ENCODE measurements at places on chromosomes 5 and 9.
A peak's percentile ranks its signal among the peaks of the same experiment; 100 is the strongest.

DNA sequence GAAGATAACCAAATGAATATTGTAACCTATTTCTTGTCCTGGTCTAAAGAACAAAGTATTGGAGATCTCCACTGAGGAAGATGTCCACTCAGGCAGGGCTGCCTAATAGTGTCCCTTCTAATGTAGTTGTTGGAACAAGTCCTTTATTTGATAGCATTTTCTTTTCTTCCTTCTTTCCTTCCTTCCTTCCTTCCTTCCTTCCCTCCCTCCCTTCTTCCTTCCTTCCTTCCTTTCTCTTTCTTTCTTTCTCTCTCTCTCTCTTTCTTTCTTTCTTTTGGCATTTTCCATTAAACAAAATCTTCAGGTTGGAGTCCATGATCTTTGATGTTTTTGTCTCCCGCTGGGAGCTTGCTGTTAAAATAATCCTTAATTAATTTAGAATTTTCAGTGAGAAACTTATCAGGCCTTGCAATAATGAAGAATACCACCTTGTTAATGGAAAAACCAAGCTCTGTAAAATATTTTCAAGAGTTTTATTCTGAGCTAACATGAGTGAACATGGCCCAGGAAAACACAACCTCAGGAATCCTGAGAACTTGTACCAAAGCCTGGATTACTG, 43.5 kb upstream of the TENT2 start:
- no peak for DNase-seq

GRCh38 chr9:97511655-97512427, 10.4 kb downstream of the TMOD1 start:
- no peak for DNase-seq

GRCh38 chr9:130142641-130143040, 29.6 kb upstream of the NCS1 start:
- no peak for DNase-seq

- peak; percentile 83 for DNase-seq
Measured at GRCh38 chr5:170267431-170268152, 30.0 kb downstream of the LCP2 start.

DNA sequence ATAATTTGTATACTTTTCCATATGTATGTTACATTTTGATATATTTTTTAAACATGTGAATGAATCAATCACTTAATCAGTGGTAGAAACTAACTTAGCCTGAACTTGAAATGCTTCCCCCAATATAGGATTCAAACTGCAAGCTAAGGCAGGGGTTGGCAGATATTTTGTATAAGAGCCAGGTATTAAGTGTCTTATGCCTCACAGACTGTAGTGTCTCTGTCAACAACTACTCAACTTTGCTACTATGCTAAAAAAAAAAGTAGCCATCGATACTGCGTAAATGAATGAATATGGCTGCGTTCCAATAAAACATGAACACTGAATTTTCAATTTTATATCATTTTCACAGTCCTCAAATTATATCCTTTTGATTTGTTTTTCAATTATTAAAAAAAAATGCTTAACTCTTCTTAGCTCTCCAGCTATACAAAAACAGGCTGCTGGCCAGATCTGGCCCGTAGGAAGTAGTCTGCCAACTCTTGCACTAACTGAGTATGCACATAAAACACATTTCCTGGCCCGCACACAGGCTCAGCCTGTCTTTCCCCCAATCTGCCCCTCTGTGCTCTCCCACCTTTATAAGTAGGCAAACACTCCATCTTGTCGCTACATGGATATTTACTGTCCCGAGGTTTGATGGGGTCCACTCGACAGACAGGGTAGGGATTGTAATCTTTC, 91.8 kb downstream of the SAXO1 start:
- DNase-seq: no peak

- DNase-seq: no peak
Measured at GRCh38 chr9:97359147-97359546, 51.7 kb downstream of the CCDC180 start.

DNA sequence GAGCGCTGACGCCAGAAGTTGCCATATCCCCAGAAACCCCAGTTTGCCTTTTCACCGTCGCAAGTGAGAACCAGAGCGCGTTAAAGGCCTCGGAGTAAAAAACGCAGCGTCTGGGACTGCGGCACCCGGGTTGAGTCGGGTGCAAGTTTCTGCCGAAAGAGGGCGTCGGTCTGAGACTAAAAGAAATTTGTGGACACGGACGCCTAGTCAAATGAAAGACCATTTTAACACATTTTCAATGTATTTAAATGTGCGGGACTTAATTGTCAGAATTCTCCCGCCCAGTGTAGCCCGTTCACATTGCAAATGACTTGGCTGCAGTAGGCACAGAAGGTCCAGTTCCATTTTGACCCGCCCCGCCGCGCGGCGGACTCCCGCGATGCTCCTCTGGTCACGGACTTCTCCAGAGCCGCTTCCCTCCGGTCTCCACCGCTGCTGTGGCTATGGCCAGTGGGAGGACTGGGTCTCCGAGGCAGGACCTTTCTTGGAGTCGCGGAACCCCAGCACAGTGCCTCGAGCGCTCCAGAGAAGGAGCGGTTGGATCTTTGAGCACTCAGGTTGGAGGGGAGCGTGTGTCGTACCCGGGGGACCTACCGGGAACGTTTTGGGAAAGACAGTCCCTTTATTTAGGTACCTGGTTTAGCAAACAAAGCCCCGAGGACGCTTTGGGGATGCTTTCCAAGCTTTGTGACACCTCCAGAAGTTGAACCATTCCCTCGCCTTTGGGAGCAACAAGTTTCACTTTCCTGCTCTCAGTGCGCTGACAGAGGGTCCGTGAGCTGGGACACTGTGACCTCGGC, 1.2 kb upstream of the NPR3 start:
- peak; percentile 14 for DNase-seq

GRCh38 chr5:160565376-160565775, 143.7 kb downstream of the PTTG1 start:
- no peak for DNase-seq

DNA sequence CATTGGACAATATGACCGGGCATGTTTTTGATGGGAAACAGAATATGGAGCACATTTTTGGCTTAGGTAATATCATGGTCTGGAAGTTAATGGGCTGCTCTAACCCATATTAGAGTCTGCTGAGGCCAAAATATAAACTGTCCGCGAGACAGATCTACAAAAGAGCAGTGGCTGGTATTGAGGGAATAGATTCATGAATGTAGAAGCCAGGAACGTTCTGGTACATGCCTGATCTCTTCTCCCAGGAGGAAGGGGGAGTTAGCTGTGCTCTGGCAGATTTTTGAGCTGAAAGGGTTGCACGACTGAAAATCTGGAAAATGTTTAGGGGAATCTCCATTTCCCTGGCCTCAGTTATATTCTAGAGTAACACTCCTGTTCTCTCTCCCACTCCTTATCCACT, 42.9 kb upstream of the ZFR start:
- no peak for DNase-seq

DNA sequence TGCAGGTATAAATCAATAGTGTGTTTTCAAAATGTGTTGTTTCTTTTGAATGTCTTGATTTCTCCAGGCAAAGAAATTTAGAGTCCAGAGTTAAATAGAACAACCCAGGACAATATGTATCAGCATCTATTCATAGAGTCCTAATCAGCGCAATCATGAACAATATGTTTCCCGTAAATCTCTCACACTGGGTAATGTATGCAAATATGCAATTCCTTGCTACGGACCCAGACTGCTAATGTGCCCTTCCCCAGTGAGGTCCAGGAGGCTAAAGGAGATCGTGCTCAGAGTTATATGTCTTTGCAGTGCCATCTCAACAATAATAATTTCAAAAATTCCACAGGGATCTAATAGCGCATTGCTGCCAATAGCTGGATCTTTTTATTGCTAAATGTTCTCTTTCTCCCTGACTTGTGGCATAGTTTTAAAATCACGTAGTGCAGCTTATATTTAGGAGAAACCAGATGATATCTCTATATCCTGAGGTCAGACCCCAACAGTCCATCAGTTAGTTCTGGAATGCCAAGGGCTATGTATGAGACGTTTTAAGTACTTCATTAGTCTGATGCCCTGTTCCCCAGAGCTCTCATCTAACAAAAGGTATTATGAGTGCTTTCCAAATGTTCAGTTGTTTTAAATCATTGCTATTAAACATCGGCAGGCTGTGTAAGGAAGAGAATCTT, 145.1 kb downstream of the MARCHF11 start:
- DNase-seq: no peak

DNA sequence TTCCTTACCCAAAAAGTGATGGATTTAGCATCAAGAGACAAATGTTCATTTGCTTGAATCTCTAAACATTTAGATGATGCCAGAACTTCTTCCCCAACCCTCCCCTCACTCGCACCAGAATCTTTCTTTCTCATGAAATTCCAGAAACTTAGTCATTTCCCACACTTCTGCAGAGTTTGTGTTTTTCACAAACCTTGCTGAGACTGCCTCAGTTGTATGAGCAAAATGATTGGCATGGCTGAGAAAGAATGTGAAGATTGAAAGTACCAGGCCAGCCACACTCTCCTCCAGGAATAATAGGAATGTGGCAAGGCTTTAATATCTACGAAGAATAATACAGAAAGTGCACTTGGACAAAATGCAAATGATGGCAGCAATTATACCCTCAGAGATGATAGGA, 428.3 kb upstream of the CDH6 start:
- no peak for DNase-seq

DNA sequence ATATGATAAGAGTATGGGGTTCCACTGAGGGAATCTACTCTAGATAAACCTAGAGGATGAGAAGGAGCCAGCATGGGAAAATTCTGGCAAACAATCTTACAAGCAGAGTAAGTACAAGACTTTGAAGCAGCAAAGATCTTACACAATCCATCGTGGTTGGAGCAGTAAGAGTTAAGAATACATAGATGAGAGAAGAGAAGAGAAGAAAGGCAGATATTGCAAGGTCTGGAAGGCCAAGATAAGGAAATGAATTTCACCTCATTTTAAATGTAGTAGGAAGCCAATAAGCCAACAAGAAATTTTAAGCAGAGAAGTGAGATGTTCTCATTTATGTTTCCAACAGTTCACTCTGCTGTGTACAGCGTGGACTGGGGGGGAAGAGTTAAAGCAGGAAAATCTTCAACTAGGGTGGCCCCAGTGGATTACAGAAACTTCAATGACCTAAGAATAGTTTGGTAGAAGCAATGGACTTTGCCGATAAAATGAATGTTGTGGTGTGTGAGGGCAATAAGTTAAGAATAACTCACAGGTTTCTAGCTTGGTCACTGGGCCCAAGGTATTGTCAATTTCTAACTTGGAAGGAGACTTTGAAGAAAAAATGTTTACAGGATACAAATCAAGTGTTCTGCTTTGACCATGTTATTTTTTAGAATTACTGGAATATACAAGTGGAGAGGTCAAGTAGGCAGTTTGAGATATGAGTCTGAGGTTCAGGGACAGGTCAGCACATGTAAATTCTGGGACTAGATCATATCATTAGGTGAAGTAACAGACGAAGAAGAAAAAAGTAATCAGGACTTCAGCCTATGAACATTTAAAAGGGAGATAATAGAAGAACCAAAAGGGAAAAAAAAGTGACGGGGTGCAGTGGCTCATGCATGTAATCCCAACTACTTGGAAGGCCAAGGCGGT, 12.1 kb upstream of the ISOC1 start:
- no peak for DNase-seq

- DNase-seq: no peak
Measured at GRCh38 chr5:108650997-108651396, 96.7 kb upstream of the FER start.

DNA sequence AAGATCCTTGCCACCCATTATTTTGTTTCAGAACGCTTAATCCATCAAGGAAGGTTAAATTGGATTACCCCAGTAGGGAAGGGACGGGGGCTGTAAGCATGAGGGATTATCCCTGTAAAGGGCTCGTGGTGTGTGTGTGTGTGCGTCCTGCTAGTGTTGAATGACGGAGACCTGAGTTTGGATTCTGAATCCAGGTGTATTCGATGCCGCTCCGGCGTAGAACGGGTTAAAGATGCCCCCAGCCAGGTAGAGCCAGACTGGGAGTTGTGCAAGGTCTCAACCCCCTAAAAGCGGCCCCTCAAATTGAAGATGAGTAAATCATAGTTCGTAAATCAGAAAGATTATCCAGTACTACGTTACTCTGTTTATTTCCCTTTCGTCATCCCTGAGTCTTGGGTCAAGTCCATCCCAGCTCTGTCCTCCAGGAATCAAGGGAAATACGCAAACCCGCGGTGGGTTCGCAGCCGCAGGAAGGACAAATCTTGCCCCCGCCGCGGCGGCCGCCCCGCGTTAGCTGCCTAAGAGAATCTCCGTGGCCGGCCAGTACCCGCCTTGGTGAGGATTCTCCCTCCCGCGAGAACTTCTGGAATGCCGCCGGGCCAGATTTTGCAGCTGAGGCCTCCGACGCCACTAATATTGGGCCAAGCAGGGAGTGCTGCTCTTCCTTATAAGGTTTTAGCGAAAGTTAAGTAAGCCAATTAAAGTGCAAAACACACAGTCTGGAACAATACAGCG, 586 bp upstream of the MTAP start:
- DNase-seq: no peak

DNA sequence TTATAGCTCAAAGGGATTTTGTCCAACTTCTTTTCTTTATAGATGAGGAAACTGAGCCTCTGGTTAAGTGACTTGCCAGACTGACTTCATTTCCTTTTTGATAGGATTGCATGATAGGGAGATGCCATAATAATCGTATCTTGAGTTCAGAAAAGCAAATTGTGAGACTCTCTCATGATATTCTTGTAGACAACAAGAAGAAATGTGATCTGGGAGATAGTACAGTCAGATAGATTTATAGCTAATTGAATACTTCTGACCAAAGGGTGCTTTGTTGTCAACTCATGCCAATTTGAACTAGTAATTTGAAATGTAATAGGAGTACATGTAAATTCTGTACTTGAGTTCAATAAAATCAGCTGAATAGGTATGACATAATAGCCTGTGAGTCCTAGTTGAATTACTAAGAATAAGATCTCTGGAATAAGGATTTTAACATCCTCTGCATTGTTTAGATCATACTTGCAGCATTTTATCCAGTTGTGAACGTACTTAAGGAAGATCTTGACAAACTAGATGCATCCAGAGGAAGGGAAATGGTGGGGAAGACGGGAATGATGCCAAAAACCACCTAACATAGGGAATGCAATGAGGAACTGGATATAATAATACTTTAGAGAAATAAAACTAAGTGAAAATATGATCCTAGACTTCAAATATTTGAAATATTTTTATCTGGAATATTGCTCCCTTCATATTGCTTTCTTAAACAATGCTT, 25.5 kb downstream of the CWC27 start:
- DNase-seq: no peak

- no peak for DNase-seq
Measured at GRCh38 chr5:17828681-17829080, 194.4 kb downstream of the TAF11L14 start.
